Fibroblast of skin of right quadriceps (primary cell): ENCODE measurements at places on chromosomes 1 and 21.

- DNase-seq: no peak
These were observed 41.2 kb downstream of the PRAMEF20 start for GRCh38 chr1:13451399-13451965.

GRCh38 chr1:178101654-178102053, 7.8 kb downstream of the RASAL2 start:
- DNase-seq: peak; percentile 53

DNA sequence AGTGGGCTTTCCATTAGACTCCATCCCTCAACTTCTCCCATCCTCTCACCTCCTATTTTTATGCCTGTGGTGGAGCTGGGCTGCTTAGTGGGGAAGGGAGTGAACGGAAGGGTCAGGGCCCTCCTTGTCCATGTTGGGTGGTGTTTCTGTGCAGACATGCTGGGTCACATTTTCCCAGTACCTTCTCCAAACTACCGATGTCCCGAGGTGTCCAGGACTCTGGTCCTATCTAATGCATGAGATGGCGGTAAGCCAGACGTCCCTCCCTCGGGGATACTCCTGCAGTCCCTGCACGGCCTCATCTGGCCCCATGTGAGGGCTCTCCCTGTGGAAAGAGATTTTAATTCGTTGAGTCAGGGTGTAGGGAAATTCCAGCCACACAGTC, 61.0 kb downstream of the OBSCN start:
- DNase-seq: no peak

DNA sequence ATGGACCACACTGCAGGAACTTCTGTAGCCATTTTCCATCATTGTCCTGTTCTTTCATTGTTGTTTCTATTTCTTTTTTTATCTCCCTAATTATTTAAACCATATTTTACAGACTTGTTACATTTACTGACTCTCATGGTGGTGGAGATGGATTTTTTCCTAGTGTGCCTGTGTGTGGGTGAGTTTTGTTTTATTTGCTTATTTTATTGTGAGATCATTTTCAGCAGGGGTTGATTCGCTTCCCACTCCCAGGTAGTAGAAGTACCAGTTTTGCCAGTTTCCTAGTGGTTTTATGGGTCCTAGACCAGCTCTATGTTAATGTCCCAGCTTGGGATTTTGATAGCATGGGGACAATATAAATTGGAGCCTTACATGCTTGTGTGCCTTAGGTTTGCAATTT, 80.0 kb upstream of the BACH1 start:
- no peak for DNase-seq

GRCh38 chr1:243528459-243529121, 272.7 kb downstream of the SDCCAG8 start:
- peak; percentile 3 for DNase-seq

DNA sequence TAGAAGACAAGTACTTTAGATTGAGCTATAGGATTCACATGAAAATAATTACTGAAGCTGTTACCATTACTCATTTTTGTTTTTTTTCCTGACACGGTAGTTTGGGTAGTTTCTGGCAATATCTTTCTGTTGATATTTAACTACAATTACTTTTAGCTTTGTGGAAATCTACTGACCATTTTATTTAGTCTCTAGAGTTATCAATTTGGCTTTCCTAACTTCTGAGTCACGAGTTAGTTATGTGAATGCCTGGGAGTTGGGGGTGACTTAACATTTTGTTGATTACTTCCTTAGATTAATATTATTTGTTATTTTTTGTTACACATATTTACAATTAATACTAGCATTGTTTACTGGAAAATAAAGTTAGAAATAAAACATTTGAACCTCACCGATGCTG, 160.6 kb downstream of the HMCN1 start:
- peak; percentile 54 for DNase-seq

DNA sequence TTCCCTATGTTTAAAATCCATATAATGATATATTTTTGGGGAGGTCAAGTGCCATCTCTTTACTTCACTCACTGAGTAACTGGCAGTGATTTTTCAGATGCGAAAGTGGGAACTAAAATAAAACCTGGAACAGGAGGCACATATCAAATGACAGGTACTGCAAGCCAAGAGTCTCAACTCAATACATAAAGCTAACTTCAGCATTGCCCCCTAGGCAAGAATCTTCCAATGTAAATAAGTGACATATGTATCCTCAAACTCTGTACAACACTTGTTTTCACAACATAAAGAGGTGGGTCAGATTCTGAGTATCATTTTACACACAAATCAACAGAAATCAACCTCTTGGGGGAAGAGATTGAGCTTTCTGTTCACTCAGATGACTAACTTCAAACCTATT, 18.1 kb downstream of the DCAF8 start:
- no peak for DNase-seq

DNA sequence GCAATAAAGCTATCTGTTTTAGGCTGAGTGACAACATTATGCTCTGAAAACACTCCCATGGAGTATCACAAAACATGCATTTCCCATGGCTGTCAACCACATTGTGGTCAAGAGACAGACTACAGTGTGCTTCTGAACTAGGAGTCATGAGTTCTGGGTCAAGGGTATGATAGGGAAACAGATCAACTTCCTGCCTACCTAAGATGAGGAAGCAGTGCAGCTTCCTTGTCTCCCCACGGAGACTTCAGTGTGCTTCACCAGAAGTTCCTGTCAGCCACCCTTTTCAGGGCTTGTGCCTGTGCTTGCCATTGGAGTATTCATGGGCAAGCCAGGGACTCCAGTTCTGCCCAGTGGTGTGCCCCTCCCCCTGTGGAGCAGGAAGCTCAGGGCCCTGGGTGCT, 19.9 kb downstream of the LCE3E start:
- DNase-seq: no peak

DNA sequence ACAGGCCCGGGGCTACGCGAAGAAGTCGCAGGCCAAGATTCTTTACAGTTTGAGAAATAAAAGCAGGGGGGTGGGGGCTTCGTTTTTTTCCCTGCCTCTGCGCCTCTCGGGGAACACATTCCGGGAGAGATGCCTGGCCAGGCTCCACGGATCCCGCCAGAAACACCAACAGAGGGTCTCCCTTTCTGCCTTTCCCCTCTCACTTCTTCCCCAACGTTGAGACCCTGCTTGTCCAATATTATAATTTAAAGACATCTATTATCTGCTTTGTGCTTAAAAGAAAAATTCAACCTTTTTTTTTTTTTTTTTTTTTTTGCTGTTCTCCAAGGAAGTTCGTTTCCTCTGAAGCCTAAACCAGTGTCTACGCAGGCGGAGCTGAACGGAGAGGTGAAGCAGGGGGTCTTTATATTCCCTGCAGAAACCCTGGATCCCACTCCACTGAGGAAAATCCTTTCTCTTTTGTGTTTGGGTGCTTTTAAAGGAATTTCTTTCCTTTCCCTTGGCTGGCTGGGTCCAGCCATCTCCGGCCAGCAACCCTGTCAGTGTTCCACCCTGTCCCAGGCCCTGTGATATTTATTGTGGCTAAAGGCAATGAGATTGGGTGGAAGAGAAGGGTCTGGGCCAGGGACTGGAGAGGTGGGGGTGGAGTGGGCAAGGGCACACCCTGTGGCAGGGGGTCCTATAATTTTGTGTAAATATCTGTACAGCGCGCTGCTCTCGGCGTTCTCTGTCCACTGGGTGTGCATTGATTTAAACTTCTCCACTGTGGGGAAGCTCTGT, 2.2 kb downstream of the FOXD2 start:
- no peak for DNase-seq

DNA sequence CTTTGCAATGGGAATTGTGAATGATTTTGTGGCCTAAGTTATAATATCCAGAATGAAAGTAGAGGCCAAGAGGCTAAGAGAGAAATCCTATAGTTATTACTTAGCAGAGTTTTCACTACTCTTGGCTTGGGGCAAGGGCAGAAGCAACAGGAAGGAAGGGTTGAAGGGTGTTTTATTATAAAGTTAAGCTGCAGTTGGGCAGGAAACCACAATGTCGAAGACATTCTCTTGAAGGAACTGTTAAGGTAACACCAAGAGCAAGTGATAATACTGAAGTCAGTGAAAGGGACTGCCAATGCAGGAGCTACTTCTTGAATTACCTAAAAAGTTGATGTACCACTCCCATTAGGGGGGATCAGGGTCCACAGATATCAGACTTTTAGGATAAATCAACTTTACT, 8.3 kb downstream of the XCL2 start:
- no peak for DNase-seq

- no peak for DNase-seq
These were observed 420.1 kb downstream of the DPYD start for GRCh38 chr1:97500760-97501159.

DNA sequence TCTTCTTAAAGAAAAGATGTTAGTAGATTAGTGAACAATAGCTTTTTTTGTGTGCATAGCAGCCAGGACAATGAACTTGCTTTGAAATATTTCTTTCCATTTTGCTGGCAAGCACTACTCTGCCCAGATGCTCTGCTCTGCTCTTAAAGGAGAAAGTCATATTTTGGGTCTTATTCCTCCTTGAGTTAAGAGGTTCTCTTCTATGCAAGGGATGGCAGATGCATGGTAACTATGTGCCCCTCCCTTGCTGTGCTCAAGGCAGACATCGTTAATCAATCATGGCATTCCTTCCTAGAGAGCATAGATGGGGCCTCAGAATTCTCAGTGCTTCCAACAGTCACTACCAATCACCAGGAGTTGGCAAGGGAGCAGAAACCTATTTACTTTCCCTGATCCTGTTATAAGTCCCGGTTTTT, 27.6 kb downstream of the NIPAL3 start:
- DNase-seq: no peak

GRCh38 chr1:204511366-204511765, 4.8 kb upstream of the MDM4 start:
- DNase-seq: no peak

- peak; percentile 29 for DNase-seq
These were observed 7.1 kb downstream of the HPCA start for GRCh38 chr1:32893198-32894018.
